Progenitor cell of endocrine pancreas (in vitro differentiated cells): ENCODE measurements at places on chromosomes 2 and 18. TPM values are rescaled to one million over a fixed set of nuclear protein-coding genes. Genes with fewer than 3 reads are reported as not detected.

DNA sequence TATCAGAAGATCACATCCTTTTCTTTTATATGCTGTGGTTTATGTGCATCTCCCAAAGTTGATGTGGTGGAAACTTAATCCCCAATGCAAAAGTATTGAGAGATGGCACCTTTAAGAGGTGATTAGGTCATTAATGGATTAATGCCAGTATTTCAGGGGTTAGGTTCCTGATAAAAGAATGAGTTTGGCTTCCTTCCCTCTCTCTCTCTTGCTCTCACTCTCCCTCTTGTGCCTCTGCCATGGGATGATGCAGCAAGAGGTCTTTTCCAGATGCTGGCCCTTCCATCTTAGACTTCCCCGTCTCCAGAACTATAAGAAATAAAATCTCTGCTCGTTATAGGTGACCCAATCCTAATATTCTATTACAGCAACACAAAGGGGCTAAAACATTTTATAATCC lies 85.0 kb downstream of the TTC27 start:
- DNase-seq: no peak

DNA sequence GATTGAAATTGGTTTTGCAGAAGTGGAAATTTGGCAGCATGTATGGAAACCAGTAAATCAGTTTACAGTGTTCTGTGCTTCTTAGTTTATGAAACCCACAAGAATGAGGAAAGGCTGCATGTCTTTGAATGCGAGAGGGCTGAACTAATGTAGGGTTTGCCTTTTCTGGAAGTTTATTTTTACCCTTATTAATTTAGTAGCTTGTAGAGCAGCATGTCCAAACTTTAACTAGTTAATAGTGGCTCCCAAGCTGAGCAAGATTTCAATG lies 50.4 kb downstream of the LDLRAD4 start:
- no peak for DNase-seq

DNA sequence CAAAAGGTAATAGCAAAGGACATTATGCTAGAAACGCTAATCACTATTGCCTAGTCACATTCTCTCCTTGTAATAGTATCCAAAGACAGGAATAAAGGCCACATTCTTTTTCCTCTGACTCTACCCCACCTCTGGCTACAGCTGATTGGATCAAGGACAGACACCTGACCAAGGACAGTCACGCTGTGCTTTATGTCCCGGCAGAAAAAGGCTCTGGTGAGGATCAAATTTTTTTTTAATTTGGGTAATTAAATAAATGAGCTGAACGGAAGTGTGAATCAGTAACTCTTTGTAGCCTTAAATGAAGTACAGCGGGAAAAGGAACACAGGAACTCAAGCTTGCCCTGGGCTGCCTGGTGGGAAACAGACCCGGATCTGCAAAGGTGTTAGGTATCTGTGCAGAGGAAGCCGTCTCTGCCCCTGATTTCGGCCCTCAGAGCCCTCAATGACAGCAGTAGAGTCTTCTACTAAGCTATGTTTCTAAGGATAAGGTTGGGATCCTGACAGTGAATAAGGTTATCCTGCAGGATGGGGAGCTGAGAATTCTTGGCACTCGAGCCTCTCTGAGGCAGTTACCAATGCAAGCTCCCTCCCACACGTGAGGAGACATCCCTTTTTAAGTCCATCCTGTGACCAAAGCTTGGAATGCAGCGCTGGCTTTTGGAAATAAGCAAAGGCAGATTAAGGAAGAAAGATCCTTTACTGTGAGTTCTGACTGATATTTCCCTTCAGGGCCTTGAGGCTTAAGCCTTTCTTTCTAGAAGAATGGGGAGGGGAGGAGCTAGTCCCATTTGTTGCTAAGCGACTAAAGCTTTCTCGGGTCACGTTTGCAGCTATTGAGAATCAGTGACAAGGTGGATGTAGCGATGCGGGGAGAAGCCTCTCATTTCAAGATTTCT lies 37.8 kb upstream of the IKZF2 start:
- DNase-seq: no peak

DNA sequence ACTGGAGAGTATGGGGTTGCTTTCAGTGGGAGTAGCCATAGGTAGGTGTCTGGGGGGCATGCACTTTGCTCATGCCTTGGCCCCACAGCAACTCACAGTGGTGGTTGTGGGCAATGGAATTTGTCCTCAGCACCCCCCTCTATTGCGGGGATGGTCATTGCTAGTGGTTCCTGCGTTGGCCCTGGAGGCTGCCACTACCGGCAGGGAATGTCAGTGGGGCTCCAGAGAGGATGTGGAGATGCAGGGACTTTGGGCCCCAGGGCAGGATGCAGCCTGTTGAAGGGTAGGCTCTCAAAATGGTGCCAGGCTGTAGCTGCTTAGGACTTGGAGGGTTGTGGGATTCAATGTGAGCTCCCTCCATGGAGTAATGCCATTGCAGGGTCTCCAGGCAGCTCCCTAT lies 125.0 kb downstream of the XRCC5 start:
- DNase-seq: no peak

DNA sequence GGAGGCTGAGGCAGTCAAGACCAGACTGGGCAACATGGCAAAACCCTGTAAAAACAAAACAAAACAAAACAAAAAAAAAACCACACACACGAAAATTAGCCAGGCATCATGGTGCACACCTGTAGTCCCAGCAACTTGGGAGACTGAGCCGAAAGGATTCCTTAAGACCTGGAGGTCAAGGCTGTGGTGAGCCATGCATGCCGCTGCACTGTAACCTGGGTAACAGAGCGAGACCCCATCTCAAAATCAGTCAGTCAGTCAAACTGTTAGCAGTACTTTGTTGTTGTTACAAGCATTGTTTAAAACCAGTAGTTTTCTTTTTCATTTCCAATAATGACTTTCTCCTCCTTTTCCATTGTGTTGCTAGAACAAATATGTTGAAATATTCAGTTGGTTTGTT lies 21.7 kb downstream of the EPB41L5 start:
- no peak for DNase-seq

DNA sequence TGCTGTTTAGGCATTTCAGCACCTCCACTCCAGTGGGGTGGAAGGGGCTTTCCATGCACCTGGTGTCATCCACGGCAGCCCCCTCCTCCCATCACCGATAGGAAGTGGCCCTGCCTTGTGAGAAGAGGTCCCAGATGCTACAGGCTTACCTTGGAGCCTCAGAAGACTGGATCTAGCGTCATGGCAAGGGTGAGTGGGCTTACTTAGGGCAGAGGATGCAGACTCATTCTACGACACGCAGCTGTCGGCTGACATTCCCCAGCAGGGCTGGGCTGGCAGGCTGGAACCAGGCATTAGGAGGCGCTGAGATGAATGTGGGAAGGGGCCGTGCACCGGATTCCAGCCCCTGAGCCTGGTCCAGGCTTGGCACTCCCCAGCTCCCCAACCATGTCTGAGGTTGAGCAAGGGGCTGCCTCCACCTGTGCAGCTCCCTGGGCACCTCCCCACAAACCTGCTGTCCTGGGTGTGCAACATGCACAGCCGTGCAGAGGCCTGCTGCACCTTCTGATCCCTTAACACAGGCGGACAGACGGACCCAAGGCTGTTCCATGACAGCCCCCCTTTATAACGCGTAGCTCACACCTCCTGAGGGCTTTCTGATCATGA lies 1.7 kb upstream of the PRLH start:
- DNase-seq: no peak

GRCh38 chr2:174740721-174741120 lies 23.6 kb downstream of the CHRNA1 start:
- no peak for DNase-seq

DNA sequence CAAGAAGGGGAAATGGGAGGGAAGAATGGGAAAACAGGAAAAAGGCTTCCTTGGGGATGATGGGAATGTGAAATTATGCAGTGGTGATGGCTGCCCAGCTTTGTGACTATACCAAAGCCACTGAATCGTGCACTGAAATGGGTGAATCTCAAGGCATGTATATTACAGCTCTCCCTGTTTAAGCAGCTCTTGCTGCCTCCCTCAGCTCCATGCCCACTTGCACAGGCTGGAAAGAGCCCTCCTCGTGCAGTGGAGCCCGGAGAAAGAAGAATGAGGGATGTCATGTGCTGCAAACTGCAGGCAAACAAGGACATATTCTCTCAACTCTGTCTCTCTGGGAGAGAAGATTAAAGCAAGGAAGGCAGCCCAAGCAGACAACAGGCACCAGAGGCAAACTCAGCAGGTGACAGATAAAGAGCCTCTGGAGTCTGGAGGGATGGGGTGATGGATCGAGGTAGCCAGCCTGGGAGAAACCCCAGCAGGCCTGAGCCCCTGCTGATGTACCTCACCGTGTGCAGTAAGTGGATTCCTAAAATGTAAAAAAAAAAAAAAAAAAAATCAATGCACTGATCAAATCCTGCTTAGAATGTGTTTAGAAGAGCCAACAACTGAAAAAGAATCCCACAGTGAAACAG lies 62.4 kb upstream of the SLC66A3 start:
- DNase-seq: no peak

- no peak for DNase-seq
Measured at GRCh38 chr2:16475986-16476567, 189.6 kb downstream of the CYRIA start.

DNA sequence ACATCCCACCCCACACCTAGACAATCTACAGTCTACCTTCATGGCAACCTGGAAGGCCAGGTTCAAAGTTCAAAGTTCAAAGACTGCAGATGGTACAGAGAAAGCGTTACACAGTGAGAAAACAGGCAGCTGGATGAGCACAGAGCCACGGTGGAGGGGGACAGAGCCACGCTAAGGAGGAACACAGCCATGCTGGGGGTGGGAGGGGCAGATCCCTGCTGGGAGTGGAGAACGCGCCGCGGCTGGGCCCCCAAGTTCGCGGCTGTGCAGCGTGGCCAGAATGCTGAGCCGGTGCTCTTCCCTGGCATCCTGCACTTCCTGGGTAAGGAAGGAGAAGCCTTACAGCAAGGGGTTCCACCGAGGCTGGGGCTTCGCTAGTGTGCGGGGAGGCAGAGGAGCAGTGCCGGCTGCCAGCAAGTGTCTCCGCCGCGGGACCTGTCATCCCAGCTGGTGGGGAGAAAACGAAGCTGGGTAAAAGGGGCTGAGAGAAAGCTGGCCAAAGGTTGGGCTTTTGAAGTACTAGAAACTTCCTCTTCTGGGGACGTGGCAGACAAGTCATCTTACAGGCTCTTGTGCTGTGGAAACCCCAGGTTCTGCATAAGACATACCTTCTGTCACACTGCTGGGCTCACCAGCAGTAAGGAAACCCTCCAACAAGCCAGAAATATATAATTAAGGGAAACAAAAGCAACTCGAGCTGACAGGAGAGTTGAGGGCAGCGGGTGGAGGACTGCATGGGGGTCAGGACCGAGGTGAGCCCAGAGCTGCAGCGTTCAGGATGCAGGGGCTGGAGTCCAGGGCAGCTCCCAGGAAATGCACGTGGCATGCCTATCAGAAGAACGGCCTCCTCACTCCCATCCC lies 115.5 kb downstream of the HDAC4 start:
- DNase-seq: no peak

- DNase-seq: no peak
Measured at GRCh38 chr2:208255557-208256106, 761 bp upstream of the IDH1 start.

GRCh38 chr2:231409776-231410175 lies 14.3 kb downstream of the B3GNT7 start:
- no peak for DNase-seq

GRCh38 chr2:187118331-187119099 lies 269.5 kb upstream of the ZSWIM2 start:
- DNase-seq: no peak

DNA sequence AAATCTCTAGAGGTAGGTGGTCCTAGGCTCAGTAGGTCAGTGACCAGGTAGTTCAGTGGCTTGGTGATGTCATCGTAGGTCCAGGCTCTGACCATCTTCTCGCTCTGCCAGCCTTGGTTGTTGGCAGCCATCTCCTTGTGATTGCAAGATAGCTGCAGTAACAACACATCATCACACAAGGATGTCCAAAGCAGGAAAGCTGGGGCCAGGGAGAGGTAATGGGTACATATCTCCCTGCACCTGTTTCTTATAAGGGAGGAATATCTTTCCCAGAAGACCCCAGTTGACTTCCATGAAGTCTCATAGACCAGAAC lies 60.5 kb downstream of the ANKRD44 start:
- no peak for DNase-seq

DNA sequence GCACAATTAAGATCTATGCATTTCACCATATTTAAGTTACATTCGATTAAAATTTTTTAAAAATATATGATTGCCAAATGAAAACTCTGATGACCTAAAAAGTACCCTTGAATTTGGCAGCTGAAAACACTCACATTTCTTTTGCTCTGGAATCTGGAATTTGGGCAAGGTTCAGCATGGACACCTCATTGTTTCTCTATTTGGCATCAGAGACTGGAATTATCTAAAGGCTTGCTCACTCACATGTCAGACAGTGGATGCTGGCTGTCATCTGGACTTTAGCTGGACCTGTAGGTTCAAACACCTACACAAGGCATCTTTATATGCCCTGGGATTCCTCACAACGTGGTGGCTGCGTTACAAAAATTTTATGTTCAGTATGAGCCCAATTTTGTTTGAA lies 16.1 kb downstream of the MBOAT2 start:
- no peak for DNase-seq

DNA sequence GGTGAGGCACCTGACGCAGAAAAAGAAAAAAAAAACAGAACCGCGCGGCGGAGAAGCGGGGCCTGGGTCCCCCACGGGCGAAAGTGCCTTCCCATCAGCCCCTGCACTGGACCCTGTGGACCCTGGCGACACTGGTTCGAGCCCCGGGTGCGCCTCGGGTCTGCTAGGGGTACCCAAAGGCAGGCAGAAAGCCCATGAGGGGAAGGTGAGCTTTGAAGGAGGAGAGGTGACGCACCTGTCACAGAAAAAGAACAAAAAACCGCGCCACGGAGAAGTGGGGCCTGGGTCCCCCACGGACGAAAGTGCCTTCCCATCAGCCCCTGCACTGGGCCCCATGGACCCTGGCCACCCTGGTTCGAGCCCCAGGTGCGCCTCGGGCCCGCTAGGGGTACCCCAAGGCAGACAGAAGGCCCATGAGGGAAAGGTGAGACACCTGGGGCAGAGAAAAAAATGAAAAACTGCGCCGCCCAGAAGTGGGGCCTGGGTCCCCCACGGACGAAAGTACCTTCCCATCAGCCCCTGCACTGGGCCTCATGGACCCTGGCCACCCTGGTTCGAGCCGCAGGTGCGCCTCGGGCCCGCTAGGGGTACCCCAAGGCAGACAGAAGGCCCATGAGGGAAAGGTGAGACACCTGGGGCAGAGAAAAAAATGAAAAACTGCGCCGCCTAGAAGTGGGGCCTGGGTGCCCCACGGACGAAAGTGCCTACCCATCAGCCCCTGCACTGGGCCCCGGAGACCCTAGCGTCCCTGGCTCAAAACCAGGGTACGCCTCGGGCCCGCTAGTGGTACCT lies 227.4 kb downstream of the CCDC74A start:
- DNase-seq: no peak

- no peak for DNase-seq
Measured at GRCh38 chr2:74708883-74709282, 54.8 kb downstream of the SEMA4F start.

GRCh38 chr18:76495006-76495370 lies at the start of gene ZNF516:
Gene ZNF516, minus strand, starts transcription at chr18:76495242. Its CDS starts 52,188 bp downstream, at chr18:76443054.
- no peak for DNase-seq

The KYNU gene
- total RNA-seq: not detected in 2 replicates

The ZBTB7C gene
- 0.57 and 0.95 TPM in 2 replicates for total RNA-seq

The ABCB11 gene
- 0.09 and 0.24 TPM in 2 replicates for total RNA-seq

The G6PC2 gene
- total RNA-seq: not detected in 2 replicates

The YIPF4 gene
- total RNA-seq: 36.1 and 39.9 TPM in 2 replicates

The IL36A gene
- not detected in 2 replicates for total RNA-seq

The SKOR2 gene
- not detected in 2 replicates for total RNA-seq

The GPC1 gene
- total RNA-seq: 88.5 and 91.4 TPM in 2 replicates

The TTL gene
- total RNA-seq: 35.9 and 37.0 TPM in 2 replicates

The FAM117B gene
- total RNA-seq: 28.5 and 28.6 TPM in 2 replicates
